Upper lobe of right lung (tissue), 1 donor: ENCODE measurements at places on chromosomes 12 and 14.

GRCh38 chr14:40119765-40120164, 687.5 kb upstream of the FBXO33 start:
- H3K27ac ChIP-seq = no peak overlapping the region
- no peak overlapping the region for H3K4me3 ChIP-seq
- no peaks in the 10 kb centered on the region for H3K27me3 ChIP-seq
- no peaks in the 10 kb centered on the region for H3K4me1 ChIP-seq

DNA sequence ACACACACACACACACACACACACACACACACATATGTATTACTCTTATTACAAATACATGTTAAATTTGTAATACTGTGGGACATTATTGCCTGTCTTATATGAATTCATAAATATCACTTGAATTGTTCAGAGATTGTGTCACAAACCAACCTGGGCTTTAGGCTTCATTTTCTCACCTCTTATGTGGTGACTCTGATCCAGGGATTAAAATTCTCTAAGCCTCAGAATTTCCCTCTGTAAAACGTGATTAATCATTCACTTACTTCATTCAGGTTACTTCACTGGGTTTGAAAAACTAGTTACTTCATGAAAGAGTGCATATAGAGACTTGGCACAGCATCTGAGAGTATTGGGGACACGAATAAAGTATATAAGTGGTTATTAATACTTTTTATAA, 240.3 kb upstream of the PDZRN4 start:
- no peaks in the 10 kb centered on the region for H3K27me3 ChIP-seq
- no peak for DNase-seq
- H3K4me3 ChIP-seq = no peak overlapping the region

DNA sequence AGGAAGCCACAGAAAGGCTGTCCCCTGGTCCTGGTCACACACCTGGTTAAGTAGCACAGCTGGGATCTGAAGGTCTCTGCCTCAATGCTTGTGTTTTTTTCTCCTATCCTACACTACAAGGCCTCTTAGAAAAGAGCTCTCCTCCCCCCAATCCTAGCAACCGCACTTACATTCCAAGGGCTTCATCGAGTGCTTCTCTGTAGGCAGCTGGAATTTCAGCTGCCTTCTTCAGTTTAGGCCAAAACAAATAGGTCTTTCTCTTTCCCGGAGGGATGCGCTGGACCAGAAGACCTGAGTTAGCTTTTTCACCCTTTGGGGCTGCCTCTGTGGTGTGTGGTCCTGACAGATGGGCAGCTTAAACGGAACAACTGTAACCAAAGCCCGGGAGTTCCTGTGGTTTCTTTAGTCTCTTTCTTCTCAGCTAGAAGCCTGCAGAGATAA, 109.7 kb downstream of the GPATCH2L start:
- no peaks in the 10 kb centered on the region for H3K36me3 ChIP-seq
- no peaks in the 10 kb centered on the region for H3K27me3 ChIP-seq
- DNase-seq = no peak

DNA sequence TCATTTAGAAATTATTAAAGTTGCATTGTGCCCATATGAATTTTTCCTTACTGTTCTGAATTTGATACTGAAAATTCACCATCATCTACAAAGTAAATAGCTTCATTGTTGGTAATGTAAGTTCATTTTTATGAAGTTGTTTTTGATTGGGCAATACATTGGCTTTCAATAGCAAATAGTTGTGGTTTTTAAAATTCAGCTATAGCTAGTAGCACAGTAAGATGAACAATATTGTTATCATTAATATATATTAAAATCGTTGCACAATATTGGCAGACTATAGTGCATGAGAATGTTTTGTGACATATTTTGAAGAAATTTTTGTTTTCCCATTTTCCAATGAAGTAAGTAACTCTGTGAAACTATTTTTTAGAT, 575.0 kb downstream of the PRKD1 start:
- H3K27me3 ChIP-seq = no peaks in the 10 kb centered on the region
- H3K36me3 ChIP-seq = no peaks in the 10 kb centered on the region
- no peak overlapping the region for H3K4me3 ChIP-seq
- H3K4me1 ChIP-seq = no peaks in the 10 kb centered on the region

DNA sequence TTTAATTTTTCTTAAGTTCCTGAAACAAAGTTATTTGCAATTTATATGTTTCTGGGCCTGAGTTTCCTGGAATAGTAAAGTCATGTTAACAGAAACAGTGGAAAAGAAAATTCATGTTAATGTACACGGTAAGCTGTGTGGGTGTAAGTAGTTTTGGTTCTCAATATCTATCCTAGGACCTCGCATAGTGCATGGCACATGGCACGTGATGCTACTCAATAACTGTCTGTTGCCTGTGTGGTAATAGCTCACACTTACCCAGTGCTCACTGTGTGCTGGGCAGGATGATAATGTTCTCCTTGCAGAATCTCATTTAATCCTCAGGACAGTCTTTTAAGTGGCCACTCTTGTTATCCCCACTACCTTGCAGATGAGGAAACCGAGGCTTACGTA, 100.7 kb downstream of the DUSP16 start:
- no peak for DNase-seq
- H3K27me3 ChIP-seq = no peaks in the 10 kb centered on the region
- H3K4me3 ChIP-seq = no peak overlapping the region
- H3K27ac ChIP-seq = no peak overlapping the region
- H3K36me3 ChIP-seq = no peaks in the 10 kb centered on the region

GRCh38 chr14:103332143-103332919, 1.7 kb upstream of the EIF5 start:
- peaks cover 22% of the 10 kb centered on the region for H3K36me3 ChIP-seq
- DNase-seq = no peak
- peaks cover 27% of the 10 kb centered on the region for H3K4me1 ChIP-seq
- peak overlapping the region; percentile 96 for H3K4me3 ChIP-seq
- peak overlapping the region; percentile 100 for H3K27ac ChIP-seq

DNA sequence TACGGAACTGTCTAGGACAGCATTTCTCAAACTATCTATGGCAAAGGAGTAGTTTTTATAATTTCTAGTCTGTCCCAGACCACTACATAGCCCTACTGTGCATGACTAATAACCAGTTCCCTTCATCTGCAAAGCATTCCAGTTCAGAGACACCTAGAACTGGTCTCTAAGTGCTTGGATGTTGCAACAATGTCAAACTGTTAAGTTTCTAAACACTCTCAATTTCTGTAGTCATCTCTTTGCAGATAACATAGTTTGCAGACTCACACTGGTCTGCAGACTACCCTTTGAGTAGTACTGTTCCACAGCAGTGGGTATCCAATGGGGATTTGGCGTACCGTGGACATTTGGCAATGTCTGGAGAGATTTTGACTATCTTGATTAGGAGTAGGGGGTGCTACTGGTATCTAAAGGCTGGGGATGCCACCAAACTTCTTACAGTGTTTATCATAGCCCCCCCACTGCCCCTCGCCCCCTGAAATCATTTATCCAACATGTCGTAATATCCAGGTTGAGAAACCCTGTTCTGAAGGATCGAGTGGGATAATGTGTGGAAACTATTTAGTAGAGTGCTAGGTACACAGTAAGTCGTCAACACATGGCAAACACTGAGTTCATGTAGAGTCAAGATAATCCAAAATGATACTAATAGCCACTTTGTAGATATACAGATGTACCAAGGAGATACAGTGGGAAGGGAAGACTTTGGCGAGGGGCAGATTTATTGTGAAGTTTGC, 1.7 kb downstream of the C12orf76 start:
- peaks cover 19% of the 10 kb centered on the region for H3K36me3 ChIP-seq
- H3K4me1 ChIP-seq = peaks cover 32% of the 10 kb centered on the region
- no peak for DNase-seq
- H3K4me3 ChIP-seq = peak overlapping the region; percentile 97
- no peaks in the 10 kb centered on the region for H3K27me3 ChIP-seq

GRCh38 chr12:6114476-6114870, 10.0 kb downstream of the VWF start:
- peak overlapping the region; percentile 63 for H3K27ac ChIP-seq
- H3K27me3 ChIP-seq = no peaks in the 10 kb centered on the region
- DNase-seq = no peak
- no peaks in the 10 kb centered on the region for H3K36me3 ChIP-seq
